Cortex of kidney (tissue), 1 donor: ENCODE measurements at places on chromosomes 7 and 10.

DNA sequence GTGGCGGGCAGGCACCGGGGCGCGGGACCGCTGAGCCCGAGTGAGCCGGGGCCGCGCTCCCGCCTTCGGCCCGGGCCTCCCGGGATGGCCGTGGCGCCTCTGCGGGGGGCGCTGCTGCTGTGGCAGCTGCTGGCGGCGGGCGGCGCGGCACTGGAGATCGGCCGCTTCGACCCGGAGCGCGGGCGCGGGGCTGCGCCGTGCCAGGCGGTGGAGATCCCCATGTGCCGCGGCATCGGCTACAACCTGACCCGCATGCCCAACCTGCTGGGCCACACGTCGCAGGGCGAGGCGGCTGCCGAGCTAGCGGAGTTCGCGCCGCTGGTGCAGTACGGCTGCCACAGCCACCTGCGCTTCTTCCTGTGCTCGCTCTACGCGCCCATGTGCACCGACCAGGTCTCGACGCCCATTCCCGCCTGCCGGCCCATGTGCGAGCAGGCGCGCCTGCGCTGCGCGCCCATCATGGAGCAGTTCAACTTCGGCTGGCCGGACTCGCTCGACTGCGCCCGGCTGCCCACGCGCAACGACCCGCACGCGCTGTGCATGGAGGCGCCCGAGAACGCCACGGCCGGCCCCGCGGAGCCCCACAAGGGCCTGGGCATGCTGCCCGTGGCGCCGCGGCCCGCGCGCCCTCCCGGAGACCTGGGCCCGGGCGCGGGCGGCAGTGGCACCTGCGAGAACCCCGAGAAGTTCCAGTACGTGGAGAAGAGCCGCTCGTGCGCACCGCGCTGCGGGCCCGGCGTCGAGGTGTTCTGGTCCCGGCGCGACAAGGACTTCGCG, 534 bp downstream of the FZD9 start:
- DNase-seq: no peak

DNA sequence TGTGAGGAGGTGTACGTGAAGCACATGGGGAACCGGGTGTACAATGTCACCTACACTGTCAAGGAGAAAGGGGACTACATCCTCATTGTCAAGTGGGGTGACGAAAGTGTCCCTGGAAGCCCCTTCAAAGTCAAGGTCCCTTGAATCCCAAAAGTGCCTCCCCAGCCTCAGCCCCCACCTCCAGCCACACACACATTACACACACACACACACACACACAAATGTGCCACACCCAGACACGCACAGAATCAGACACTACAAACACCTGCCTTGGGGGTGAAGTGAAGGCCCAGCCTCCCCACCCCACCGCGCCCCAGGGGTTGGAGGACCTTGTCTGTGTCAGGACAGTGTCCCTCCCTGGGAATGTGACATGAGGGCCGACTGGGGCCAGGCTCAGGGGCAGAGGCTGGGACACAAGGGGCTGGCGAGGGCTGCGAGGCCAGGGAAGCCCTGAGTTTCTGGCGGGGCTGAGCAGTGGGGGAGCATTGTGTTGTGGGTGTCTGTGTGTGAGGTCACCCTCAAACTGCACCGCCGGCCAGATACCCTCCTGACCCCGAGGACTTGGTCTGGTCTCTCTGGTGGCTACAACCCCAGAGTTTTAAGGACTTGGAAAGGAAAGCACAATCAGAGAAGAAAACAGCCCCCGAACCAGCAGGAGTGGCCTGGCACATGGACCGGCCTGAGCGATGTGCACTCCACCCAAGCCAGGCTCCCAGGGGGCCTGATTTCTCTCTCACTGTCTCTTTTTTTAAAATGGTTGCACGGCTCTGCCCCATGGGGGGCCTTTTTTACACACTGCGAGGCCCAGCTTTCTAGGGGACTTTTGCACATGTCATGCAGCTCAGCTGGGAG, 4.0 kb upstream of the ATP6V1F start:
- no peak for DNase-seq

DNA sequence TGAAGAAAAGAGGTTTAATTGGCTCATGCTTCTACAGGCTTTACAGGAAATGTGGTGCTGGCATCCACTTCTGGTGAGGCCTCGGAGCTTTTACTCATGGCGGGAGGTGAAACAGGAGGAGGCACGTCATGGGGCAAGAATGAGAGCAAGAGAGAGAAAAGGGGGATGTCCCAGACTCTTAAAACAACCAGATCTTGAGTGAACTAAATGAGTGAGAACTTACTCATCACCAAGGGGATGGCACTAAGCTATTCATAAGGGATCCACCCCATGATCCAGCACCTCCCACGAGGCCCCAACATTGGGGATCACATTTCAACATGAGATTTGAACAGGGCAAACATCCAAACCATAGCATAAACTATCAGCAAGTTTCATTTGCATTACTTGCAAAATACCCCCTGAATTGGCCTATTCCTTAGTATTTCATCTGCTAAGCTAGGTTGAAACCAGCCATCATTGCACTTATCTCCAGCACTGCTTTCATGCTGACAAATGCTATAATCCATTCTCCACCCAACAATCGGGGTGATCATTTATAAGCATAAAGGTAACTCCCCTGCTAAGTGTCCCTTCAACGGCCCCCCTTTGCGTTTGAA, 179.0 kb downstream of the NOC3L start:
- DNase-seq: no peak

DNA sequence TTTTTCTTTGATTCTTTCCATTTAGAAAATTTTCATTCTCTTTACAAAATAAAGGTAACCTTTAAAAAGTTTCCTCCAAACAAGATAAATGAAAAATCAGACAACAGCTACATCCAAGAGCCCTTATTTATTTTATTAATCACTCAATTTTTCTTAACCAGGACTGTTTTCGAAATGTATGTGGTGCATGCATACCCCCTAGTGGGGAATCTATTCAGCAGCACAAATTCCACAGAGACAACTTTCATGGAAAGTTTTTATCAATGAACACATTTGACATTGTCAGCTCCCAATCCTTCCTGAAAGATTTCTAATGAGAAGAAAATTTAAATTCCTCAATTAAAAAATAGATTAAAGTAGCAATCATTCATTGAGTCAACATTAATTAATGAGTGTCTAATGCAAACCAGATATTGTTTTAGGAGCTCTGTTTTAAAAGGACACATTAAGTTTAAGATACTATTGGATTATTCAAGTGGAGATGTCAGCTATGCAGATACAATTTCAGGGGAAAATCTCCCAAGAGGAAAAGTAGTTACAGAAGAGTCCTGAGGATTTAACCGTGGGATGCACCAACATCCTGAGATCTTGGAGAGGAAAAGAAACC, 5.2 kb upstream of the HTR7 start:
- DNase-seq: no peak
